Activated CD4-positive, alpha-beta T cell treated with anti-CD3 and anti-CD28 coated beads, Interleukin-2, amount 50 U/mL, for 48 hours (primary cell): ENCODE measurements at places on chromosomes 1 and 21.

- DNase-seq = no peak
Measured at GRCh38 chr1:14519976-14520375, 78.5 kb upstream of the KAZN start.

DNA sequence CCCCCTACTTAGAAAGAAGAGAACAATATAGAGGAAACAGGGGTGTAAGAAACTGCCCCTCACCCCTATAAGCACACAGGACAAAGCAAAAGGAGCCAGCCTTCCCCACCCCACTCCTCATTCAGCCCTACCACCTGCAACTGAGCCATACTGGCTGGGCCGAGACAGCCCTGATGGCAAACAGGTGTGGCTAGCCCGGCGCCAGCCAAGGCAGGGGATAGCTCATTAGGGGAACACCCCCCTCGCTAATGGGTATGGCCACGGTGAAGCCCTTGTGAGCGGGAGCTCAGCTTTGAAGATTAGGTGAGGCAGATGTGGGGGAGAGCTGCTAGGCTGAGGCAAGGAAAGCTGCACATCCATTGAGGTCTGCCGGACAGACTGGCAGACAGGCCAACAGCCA, 65.5 kb downstream of the ERI3 start:
- no peak for DNase-seq

GRCh38 chr1:84711869-84712268, 21.6 kb upstream of the SSX2IP start:
- no peak for DNase-seq

DNA sequence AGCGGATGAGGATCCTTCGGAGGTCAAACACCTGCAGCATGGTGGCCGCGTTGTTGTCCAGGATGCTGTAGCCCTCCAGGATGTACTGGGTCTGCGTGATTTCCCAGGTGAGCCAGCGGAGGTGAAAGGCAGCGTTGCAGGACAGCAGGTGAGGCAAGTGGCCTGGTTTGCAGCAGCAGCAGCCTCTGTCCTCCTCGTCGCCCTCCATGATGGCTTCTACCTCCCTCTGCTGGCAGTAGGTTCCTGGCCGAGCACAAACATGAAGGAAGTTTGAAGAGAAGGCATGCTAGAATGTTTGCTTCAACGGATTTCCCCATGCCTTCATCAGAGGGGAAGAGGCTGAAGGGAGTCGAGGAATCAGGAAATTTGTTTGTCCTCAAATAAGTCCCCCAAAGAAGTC, 74.7 kb downstream of the NTPCR start:
- DNase-seq = no peak

DNA sequence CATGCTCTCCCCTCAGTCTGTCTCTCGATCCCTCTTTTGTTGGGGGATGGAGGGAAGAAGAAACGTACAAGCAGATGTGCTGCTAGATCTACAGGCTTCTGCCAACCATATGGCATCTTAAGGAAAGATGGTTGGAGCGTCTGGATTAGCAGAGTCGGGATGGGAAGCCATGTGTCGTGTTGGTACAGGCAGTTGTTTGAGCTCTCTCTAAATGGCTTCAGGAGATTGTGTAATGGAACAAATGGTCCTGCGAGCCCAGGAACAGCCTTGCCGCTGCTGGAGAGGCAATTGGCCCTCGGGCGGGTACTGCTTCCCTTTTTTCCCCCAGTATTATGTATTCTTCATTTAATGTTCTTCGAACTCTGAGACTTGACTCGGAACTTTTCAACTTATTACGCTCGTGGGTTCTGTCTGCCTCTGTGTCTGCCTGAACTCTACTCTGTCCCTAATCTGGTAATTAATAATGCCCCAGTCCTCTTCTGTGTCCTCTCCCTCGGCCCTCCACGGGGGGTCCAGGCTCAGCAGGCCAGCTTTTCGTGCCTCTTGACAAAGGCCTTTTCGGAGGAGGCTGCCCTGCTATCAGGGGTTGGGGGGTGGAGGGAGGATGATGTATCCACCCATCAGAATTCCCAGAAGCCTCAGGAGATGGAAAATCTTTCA, 215.3 kb downstream of the SDCCAG8 start:
- no peak for DNase-seq

GRCh38 chr1:10140981-10141380, 69.4 kb upstream of the KIF1B start:
- no peak for DNase-seq

DNA sequence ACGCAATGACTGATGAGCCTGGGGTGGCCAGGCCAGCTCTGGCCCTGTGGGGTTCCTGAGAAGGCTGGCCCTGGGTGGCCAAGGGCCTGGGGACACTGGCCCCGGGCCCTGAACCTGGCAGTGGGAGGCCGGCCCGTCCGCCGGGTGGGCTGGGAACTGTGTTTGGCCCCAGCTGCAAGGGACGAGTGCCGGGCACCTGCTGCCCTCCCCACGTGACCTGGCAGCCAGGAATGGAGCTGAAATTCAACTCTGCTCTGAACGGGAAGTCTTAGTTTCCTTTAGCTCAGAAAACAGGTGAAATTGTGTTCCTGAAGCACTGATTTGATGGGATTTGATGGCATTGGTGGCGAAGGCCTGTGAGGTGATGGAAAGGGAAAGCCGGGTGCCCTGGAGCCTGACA, 8.2 kb upstream of the TTLL10 start:
- DNase-seq = no peak

DNA sequence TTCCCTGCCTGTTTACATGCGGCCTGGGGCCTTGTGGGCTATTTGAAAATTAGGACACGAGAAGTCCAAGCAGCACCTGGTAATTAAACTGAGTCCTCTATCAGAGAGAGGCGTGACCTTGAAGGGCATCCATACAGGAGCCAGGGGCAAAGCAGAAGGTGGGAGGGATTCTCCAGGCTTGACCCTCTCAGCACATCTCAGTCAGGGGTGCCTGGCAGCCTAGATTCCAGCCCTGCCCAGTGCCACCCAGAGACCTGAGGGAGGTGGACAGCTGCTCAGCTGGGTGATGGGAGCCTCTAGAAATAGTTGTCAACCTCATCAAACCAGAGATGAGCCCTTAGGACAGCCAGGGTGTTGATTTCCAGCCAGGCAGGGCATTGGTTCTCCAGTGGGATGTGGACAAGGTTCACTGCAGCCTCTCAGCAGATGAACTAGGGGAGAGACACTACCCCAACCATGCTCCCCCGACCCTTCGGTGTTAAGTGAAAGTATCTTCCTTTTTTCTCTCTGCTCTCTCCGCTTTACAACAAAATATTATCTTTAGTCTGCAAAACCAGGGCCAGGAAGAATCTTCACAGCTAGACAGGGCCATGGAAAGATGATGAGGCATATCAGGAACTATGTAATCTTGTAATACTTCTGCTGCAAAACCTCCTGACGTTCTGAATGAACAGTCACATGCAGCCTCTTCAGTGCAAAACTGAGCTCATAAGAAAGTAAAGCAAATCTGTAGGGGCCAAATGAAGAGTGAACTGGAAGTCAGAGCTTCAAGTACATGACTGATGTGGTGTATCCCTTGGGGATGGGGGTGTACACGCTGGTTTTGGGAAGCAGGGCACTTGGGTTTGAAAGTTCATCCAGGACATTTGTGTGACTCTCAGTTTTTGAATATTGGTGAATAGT, 35.9 kb upstream of the ATP5PO start:
- DNase-seq = no peak

GRCh38 chr1:172323686-172324085, 96.8 kb upstream of the C1orf105 start:
- DNase-seq = no peak

GRCh38 chr1:67371681-67372080, 58.5 kb downstream of the SERBP1 start:
- no peak for DNase-seq

GRCh38 chr1:241343956-241344355, 13.0 kb downstream of the RGS7 start:
- DNase-seq = no peak

DNA sequence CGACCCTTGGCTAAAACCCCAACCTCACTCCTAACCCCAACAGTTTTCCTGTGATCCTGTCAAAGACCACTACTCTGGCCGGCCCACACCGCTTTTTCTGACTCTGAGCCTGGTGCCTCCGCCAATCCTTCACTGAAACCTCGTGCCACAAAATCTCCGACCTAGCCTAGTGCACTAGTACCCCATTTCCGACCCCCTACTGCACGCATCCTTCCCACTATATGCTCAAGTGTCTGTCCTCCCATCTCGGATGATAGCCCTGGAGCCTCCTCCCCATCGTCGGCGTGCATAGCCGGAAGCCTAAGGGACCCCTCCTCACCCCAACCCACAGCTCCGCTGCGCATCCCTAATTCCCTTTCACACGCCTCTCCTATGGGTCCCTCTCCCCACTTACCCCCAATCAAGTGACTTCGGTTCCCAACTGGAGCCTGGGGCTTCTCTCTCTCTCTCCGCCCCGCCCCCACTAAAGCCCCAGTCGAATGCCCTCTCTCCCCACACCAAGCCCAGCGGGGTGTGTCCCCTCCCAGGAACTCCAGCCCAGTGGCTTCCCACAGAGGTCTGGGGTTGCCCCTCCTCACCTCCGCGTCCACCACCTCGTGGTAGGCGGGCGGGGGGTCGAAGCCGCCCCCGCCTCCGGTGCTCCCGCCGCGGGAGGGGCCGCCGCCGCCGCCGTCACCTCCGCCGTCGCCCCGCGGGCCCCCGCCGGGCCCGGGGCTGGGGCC, 791 bp downstream of the USP24 start:
- DNase-seq = peak; percentile 53

GRCh38 chr1:2978691-2979190, 42.5 kb upstream of the ACTRT2 start:
- no peak for DNase-seq

DNA sequence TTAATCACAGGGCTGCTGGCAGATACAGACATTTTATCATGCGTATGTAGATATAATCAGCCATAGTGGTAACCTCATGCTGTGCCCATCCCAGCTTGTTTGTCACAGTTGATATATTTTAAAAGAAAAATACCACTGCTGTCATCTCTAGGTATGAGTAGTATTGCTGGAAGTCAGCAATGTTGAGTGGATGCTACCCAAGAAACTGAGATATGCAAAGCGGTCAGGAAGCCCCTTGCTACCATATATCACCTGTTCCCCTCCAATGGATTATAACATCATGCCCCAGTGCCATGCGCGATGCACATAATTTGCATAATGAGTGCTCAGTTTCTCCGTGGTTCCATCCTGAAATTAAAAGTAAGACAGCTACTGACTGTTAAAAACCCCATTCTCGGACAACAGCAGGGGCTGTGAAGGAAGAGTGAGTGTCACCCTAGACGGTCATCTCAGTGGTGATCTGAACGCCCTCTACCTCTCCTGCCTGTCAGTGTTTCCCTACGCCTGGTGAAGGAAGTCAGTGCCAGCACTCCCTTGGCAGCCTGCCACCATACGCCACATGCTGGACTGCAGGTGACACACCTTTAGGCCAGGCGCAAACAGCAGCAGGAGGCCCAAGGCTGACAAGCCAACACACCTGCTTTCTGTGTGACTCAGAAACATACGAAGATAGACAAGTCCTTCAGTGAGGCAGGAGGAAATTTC, 2.7 kb downstream of the IL10RB start:
- DNase-seq = peak; percentile 51

DNA sequence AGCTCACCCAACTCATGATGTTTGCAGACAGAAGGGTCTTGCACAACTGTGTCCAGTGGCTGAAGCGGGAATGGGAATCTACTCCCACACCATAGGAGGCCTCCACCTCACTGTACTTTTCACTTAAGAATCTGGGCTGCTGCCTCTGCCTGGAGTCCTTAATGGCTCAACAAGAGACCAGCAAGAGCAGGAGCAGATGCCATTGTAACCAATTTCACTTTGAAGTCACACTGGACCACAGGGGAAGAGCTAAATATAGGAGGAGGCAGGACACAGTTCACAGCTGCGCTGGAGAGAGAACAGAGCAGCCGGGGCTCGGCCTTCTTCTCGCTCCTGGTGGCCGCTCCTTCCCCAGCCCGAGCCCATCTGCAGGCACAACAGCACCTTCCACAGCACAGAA, 120.4 kb downstream of the SIPA1L2 start:
- DNase-seq = no peak

DNA sequence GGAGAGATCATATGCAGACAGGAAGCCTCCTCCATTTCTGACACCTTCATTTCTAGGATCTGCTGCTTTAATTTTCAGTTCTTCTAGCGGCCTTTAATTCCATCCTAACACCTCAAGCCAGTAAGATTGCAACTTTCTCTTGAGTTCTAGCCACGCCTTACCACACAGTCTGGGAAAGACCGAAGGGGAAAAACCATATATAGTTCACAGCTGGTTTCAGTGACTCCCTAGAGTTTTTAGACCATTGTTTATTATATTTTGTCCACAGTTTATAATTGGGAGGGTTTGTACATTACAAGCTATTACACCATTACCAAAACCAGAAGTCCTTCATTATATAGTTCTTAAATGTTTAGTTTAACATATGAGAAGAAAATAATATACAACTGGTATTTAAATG, 37.5 kb downstream of the DPH5 start:
- no peak for DNase-seq

DNA sequence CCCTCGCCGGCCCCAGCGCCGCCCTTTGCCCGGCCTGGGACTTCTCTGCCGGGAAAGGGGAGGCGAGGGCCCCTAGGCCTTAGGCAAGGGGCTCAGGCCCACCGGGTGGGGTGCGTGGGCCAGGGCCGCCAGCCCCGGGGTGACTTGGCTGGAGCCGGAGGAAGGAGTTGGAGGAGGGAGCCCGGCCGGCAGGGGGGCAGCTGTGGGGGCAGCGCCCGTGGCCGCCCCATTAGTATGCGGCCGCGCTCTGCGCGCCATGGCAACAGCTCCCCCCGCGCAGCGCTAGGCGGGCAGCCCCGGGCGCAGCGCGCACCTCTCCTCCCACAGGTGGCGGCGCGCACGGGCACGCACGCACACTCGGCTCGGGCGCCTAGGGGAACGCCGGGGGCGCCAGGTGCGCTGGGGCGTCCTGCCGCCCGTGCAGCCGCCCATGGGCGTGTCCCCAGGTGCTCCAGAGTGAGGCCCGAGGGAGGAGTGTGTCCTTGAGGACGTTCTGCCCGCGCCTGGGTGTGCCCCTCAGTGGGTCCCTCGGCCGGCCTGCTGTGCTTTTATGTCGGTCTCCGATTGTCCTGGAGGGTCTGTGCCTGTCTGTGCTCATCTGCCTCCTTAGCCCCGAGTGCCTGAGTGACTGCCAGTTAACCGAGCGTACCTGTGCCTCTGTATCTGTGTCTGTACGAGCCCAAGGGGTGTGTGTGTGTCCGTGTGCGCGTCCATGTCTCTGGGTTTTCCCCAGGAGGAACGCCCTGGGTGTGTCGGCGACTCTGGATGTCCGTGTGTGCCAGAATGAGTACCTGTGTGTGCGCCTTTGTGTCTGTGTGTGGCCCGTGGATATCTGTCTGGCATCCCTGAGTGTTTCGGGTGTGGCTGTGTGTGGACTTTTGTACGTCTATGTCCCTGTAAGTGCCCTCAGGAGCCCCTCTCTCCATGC, 38.2 kb upstream of the WASF2 start:
- peak; percentile 48 for DNase-seq

DNA sequence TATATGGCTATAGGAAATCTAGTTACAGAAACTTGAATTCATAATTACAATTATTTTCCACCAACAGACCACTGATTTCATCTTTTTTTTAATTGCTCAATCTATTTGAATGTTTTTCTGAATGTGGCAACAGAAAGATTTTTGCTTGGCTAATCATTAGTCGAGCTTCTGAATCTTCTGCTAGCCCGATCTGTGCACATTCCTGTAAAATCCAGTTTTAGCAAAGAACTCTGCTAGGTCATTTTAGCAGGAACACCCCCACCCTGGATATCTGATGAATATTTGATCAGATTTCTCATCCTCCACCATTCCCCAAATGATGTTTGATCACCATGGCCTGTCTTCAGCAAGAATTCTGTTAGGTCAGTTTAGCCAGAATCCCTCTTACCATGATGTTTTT, 176.3 kb downstream of the LEPR start:
- no peak for DNase-seq

GRCh38 chr1:21624571-21625389, 44.4 kb downstream of the RAP1GAP start:
- DNase-seq = no peak
